ENCODE measurements at places on chromosomes 7 and 10.

- DNase-seq = no peak
Observed at GRCh38 chr10:10703382-10703781, 314.3 kb upstream of the CELF2 start.

DNA sequence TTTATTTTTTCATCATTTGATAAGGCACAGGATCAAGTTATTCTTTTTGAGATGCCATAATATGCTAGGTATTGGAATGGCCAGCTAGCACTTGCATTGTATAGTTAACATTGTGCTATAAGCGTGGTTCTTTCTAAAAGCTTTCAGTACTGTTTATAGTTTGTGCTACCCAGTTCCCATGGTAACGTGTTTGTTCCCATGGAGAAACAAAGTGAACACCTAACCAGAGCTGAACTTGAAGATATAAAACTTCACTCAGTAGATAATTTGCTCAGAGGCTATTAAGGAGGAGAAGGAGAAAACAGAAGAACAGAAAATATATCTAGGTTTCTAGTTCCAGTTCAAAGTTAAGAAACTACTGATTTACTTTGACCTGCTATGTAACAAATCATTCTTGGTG, 23.6 kb upstream of the ITGB8 start:
- peak; percentile 92 for DNase-seq

DNA sequence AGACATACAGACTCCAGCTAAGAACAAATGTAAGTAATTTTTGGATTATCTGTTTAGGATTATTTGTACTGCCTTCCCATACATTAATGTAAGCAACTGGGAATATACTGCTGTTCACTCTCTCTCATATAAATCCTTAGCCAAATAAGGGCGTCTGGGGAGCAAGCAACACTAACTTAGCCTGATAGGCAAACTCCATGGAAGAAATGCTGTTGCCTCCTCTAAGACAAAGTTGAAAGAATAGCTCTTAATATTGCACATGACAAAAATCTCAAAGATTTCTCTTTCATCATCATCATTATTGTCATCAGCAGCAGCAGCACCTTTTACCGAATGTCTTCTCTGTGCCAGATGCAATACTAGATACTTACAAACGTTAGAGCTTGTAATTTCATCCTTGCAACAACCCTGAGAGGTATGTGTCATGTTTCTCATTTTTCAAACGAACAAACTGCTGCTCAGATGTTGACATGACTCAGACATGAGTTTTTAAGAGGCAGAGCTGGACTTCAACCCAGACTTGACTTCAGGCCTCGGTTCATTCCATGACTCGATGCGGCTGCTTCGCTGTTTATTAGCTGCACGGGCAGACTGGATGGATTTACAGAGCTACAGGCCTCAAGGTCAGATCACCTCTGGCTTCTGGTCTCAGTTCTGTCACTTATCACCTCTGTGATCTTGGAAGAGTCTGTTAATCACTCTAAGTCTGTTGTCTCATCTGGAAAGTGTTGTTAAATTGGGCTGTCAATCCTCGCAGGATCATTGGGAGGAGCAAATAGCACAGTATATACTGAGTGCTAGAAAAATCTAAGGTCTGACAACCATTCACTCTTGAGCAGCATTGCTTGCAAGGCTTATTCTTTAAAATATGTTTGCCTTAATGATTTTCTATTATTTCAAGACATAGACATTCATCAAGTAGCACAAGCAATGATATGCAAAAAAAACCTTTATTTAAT, 126.3 kb upstream of the CELF2 start:
- no peak for DNase-seq

DNA sequence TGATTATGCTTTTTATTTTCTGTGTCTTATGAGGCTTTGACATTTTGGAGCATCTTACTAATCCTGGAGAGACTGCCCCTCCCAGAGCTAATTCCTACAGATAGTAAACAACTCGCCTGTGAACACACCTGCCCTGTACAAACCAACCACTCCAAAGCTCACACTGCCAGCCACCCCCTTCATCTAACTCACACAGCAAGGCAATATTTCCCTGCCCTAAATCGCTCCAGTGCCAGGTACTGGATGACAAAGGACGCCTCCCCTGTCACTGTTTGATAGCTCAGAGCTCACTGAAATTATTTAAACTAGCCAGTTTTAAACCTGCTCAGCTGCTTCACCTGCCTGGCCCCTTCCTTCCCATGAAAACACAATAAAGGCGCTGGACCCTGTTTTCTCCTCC, 535.1 kb upstream of the CELF2 start:
- no peak for DNase-seq

DNA sequence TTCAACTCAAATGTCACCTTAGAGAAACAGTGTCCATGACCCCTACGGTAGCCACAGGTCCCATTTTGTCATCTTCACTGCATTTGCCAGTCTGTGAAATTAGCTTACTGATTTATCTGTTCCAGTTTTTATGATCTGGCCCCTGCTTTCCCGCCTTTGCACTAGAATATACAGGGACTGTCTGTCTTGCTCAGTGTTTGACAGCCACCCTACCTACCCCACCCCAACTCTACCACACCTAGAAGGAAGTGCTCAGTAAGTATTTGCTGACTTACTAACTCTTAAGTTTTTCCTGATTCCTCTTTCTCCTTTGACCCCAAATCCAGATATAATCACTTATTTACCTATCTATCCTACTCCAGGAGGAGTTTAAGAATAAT, 49.5 kb downstream of the CREB3L2 start:
- no peak for DNase-seq

- DNase-seq = peak; percentile 51
Observed at GRCh38 chr10:24849051-24849450, 103.4 kb downstream of the PRTFDC1 start.

DNA sequence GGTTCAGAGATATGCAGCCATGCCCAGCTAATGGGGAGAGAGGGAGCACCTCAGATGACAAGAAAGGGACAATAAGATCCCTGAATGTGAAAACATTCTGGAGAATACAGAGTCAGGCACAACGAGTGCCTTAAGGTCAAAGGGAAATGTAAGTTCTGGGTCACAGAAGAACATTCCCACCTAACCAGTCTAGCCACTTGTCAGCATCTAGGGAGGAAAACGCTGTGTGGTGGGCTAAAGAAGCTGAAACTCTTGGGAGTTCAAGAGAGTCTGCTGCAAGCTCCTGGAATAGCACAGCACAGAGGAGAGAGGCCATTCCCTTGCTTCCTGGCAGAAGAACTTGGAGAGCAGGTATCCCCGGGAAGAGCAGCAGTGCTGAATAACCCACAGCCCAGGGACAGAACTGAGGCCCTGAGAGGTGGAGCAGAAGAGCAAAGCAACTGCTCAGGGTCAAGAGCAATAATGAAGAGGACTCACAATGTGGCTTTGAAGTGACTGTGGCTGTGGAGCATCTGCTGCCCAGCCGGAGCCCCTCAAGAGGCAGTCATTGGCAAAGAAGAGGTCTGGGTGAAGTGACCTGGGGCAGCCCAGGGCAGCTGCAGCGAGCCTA, 182.3 kb downstream of the NPSR1 start:
- DNase-seq = no peak

DNA sequence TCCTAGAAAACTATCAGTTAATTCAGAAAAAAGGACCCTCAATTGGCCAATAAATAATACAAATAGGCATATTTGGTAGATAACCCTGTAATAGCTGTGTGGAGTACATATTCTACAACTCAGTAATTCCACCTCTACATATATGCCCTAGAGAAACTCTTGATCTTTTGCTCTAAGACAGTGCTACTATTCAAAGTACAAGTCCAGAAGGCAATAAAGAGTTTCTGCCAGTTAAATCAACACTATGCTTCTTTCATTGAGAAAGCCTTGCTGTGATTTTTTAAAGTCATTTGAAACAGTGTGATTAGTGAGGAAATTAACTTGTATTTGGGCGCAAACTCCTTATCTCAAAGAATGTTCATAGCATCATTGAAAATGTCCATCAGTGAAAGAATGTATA, 75.6 kb downstream of the ZNRF2 start:
- DNase-seq = no peak

Measured in RPMI7951 (cell line).